ENCODE measurements at places on chromosomes 3 and 15.

- DNase-seq, result no peak
Measured at GRCh38 chr3:152610622-152611021, 224.3 kb upstream of the P2RY1 start.

GRCh38 chr15:90071220-90071807 lies 31.0 kb downstream of the IDH2 start:
- DNase-seq, result peak; percentile 78

- DNase-seq, result no peak
Measured at GRCh38 chr15:55394694-55395093, 13.5 kb downstream of the CCPG1 start.

- DNase-seq, result peak; percentile 30
Measured at GRCh38 chr3:122186372-122186771, 2.9 kb downstream of the CASR start.

GRCh38 chr3:186953011-186953487 lies 22.7 kb downstream of the ST6GAL1 start:
- no peak for DNase-seq

DNA sequence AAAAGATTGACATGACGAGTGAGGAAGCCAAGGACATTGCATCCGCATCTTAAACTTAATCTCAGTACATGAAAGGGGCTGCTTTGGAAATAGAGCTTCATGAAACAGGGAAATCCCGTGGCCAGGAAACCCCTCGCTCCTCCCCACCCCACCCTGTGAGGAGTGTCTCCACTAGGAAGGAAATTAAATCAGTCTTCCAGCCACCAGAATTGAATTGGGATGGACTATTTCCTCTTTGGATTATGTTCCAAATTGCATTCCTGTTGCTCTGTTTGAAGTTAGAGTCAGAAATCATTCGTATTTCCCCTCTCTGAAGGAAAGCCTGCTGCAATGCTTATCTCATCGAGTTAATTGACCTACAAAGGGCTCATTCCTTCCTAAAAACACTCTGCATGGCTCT lies 35.8 kb downstream of the CLDN11 start:
- no peak for DNase-seq

DNA sequence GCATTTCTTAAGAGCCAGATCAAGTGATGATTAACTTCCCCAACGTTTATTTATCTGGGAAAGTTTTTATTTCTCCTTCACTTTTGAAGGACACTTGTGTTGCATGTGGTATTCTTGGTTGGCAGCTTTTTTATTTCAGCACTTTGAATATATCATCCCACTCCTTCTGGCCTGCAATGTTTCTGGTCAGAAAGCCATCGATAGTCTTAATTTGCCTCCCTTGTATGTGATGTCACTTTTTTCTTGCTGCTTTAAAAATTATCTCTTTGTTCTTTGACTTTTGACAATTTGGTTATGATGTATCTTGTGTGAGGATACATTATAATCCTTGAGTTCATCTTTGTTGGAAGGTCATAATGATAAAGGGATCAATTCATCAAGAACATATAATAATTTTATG lies 503.2 kb downstream of the OTOL1 start:
- DNase-seq, result no peak

DNA sequence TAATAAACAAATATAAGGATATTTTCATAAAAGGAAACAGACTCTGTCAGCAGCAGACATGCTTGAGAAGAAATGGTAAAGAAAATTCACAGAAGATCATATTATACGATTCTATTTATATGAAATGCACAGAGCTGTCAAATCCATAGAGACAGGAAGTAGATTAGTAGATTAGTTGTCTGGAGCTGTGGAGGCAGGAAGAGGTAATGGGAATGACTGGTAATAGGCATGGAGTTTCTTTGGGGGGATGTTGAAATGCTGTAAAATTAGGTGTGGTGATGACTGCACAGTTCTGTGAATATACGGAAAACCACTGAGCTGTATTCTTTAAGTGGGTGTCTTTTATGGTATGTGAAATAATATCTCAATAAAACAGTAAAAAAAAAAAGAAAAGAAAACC lies 35.3 kb downstream of the CEP152 start:
- no peak for DNase-seq

DNA sequence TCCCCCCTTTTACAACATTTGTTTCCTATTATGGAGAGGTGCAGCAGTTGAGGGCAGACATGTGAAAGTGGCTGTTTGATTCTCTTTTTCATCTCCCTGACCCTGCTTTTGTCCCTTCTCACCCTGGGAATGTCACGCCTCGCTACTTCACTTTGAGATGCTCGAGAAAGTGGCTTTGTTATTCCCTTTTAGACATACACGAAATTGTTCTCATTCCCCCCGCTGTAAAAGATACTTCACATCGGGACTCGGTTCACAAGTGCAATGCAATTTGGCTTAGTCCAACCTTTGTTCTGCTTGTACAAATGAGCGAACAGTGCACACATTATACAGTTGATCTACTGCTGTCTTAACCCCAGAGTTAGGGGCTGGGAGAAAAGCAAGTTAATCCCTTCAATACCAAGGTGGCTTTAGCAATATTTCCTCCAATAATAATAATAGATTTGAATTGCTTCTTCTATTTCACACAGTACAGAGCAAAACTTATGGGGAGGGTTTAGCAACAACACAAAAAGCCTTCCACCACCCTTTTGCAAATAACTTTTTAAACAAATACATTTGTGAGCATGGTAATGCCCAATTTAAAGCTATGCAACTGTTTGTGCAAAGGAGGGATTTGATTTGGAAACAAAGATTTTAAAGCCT lies 5.7 kb upstream of the FOXB1 start:
- DNase-seq, result no peak

- peak; percentile 85 for DNase-seq
Measured at GRCh38 chr3:76267851-76268380, 482.6 kb upstream of the ZNF717 start.

- DNase-seq, result no peak
Measured at GRCh38 chr3:129082026-129082425, 21.4 kb downstream of the GP9 start.

DNA sequence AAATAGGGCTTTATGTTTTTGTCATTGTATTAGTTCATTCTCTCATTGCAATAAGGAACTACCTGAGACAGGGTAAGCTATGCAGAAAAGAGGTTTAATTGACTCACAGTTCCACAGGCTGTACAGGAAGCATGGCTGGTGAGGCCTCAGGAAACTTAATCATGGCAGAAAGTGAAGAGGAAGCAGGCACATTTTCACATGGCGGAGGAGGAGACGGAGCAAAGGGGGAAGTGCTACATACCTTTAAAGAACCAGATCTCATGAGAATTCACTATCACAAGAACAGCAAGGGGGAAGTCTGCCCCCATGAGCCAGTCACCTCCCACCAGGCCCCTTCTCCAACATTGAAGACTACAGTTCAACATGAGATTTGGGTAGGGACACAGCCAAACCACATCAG lies 25.6 kb downstream of the CEP63 start:
- no peak for DNase-seq

DNA sequence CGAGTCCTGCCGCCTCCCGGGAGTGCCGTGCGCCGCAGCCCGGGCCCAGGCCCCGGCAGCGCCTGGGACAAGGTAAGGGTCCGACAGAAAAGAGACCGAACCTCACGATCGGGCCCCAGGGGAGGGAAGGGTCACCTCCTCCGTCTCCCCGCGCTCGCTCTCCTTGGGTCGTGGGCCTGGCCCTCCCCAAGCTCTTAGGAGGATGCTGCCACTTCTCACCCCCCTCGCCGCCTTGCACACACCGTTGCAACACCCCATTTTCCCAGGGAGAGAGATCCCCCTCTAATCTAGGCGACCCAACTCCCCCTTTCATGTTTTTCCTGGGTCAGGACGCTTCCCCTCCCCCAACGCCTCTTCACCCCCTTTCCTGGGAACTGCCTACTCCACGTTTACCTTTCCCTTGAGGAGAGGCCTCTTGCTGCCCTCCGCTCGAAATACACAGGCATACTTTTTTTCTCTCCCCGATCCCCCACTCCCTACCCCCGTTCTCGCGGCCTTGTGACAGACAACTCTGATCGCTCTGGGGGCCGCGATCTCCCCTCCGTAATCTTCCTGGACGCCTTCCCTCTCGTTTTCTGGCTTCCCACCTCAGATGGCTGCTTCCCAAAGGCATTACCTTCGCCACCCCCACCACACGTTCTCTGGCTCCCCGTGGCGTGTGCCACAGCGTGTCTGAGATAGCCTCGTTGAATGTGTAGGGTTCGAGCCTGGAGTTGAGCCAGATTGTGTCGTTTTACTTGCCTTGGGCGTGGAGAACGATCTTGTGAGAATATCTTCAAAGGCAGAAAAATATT lies 688 bp downstream of the SETD5 start:
- DNase-seq, result peak; percentile 73

DNA sequence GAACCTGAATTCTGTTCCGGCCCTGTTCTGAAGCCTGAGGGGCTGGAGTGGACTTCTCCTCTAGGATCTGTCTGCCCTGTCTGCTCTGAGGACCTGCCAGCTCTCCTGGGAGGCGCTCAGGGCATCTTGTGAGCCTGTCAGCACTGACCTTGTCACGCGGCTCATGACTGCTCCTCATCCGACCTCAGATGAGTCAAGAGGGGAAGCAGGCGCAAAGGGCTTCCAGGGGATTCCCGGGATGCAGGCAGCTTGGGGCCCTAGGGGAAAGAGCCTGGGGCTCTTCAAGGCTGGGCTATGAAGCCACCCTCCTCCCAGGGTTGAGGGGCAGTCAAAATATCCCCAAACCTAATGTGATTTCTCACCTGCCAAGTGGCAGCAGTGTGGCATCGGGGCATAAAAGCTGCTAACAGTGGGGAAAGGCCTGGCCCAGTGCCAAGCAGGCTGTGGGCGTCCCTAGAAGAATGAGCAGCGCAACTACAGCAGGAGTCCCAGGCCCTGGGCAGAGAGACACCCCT lies 27.6 kb upstream of the ANKDD1A start:
- DNase-seq, result peak; percentile 91

DNA sequence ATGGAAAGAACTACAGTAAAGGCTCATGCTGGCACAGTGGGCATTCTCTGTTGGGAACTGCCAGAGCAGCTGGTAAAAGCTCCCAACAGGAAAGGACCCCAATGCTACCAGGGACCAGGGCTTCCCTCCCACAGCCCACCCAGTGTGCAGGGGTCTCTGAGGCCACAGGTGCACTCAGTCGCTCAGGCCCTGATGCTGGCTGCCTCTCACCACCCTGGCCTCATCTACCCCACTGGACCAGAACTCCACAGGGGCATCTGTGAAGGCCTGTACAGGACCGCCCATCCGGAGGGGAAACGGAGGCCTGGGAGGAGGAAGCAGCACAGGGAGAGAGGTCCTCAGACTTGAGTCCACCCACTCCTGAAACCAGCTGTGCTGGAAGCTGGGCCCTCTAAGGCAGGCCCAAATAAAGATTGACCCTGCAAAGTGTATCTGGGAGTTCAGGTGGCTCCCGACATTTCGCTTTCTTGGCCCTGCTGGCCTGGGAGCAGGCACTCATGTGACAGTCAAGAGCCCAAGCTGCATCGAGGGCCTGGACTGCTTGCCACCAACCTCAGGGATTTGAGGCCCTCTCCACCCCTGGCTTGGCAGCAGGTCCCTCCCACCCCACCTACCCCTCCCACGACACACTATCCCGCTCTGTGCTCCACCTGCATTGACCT lies 12.7 kb downstream of the KLF15 start:
- no peak for DNase-seq

DNA sequence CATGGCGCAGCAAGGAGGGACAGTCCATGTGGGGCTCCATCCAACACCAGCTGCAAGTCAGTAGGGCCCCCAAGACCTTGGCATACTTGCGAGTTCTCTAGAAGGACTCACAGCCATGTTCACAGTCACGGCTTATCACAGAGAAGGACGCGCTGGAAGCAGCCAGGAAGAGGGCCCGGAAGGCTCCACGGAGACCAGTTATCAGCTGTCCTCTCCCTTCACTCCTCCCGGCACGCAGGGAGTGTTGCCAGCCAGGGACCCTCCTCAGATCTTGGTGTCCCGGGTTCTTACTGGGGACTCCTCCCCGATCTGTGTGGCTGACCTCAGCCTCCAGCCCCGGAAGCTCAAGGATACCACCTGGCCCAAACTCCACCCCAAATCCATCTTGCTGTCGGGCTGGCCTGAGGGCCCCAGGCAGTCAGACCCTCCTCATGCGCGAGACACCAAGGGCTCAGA lies 68.0 kb downstream of the SLTM start:
- peak; percentile 74 for DNase-seq

DNA sequence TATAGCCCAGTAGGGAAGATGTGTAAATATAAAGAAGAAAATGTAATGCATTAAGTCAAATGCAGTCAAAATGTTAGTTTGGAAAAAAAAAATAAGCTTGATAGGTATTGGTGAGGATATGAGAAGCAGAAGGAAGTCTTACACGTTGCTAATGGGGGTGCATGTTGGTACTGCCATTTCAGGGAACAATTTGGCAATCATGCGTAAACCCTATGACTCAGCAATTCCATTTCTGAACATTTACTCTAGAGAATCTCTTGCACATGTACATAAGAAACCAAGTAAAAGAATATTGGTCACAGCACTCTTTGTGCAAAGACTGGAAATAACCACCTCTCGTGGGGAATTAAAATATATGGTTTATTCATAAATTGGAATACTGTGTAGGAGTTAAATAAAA lies 35.5 kb upstream of the TIMP4 start:
- no peak for DNase-seq

DNA sequence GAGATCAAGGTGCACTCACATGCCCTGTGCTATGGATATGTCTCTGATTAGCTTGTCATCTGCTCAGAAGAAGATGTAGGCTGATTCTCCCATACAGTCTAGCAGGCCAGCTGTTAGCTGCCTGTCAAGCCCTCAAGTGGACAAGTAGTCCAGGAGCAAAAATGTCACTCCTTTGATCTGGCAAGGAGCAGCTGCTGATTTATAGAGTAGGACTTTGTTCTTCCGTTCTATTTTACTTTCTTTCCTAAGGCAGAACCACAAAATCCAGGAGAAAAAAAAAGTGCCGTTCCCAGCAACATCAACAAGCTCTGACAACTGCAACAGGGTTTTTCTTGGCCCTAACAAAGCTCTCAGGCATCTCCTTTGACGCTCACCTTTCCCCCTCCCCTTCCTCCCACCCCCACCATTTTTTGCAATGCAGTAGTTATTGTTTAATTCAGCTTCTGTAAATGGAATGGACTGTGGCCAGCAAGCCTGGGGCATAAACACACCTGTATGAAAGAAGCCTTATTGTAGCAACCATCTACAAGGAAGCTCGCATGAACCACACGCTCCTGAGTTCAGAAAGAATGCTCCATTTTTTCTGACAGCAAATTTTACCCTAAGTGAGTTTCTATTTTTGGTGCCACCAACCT lies 196.3 kb downstream of the MEIS2 start:
- peak; percentile 26 for DNase-seq

- no peak for DNase-seq
Measured at GRCh38 chr15:88019656-88020055, 236.9 kb downstream of the NTRK3 start.

All from large intestine (tissue), 12 donors.